ENCODE measurements at places on chromosomes 6 and 20. TPM values are rescaled to one million over a fixed set of nuclear protein-coding genes. Genes with fewer than 3 reads are reported as not detected.

- DNase-seq, result no peak
These were observed 106.3 kb upstream of the NXT1 start for GRCh38 chr20:23244156-23244915.

DNA sequence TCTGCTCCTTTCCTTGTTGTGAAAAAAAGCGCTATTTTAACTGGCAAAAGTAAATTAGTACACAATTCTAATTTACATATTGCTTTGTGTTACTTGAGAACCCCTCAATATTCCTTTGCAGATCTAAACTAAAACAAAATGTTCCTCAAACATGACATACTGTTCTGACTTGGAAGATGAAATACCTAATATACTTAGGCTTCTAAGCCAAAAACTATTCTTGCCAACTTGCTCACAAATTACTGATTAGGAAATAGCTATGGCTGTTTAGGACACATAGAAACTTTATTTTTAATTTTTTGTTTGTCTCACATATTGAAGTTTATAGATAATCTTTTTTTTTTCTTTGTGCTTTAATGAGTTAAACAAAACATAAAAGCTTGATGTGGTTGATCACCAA, 542.2 kb downstream of the GRIK2 start:
- no peak for DNase-seq

GRCh38 chr6:2222275-2222842, 23.0 kb downstream of the GMDS start:
- DNase-seq, result no peak

- no peak for DNase-seq
These were observed 308.2 kb downstream of the FARS2 start for GRCh38 chr6:5569491-5569890.

GRCh38 chr6:71388856-71389527, 100.4 kb downstream of the OGFRL1 start:
- no peak for DNase-seq

- DNase-seq, result peak; percentile 47
These were observed 605 bp downstream of the CDC5L start for GRCh38 chr6:44388135-44388487.

GRCh38 chr6:150723857-150724256, 124.2 kb downstream of the PLEKHG1 start:
- no peak for DNase-seq

- DNase-seq, result no peak
These were observed 6.1 kb downstream of the EZR start for GRCh38 chr6:158813032-158813431.

DNA sequence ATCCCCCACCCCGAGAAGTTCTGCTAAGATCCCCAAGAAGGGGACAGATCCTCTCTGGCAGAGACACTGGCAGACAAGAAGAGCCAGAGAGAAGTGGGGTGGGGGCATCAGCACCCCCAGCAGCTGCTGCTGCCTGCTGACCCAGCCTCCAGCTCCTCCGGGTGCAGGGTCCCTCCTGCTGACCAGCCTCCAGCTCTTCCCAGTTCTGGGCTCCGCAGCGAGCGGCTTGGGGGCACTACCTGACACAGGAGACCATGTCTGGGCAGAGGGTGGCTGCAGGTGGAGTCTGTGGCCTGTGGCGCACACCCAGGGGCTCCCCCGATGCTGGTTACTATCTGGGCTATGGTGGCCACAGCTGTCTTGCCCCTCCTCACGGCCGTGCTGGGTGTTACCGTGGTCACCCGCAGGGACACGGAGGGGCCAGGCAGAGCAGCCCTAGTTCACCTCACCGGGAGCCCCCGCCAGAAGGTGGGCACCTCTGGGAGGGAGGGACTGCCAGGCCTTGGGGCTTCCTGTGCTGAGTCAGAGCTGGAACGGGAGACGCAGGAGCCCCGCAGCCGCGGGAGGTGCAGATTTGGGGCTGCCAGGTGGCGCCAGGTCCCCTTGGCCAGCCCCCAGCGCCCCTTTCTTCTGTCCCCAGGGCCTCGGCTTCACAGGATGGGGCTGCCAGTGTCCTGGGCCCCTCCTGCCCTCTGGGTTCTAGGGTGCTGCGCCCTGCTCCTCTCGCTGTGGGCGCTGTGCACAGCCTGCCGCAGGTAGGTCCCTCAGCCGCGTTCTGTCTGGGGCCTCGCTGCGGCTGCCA, 630 bp downstream of the LIME1 start:
- DNase-seq, result peak; percentile 63

DNA sequence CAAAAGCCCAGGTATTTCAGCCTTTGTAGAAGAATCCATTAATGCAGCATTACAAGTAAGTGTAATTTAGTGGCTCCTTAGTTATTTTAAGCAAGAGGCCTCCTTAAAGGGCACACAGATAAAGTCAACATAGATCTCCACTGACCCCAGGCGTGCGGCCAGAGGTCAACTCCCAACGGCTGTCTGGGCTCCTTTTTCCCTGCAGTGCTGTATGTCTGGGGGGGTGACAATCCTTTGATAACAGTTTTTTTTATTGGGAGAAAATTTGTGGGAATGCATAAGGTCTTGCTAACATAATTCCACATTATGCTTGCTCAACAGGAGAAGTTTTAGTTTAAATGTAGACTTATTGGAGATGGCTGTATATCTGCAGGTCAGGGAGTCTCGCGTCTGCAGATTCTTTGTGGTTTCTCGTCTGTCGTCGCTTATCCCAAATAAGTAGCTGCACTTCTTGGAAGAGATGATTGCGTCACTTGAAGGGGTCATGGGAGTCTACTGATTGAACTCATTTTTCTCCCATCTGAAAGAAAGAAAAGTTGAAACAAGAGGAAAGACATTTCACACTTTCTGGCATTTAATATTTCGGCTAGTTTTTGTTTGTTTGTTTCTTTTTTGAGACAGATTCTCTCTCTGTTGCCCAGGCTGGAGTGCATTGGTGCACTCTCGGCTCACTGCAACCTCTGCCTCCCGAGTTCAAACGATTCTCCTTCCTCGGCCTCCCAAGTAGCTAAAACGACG, 151.7 kb upstream of the AKAP12 start:
- no peak for DNase-seq

GRCh38 chr20:10733122-10733521, 59.3 kb upstream of the JAG1 start:
- no peak for DNase-seq

GRCh38 chr20:48090314-48090713, 305.0 kb upstream of the SULF2 start:
- DNase-seq, result no peak

- DNase-seq, result no peak
These were observed 161.6 kb upstream of the MARCKS start for GRCh38 chr6:113695516-113695915.

GRCh38 chr6:133206942-133207341, 34.2 kb upstream of the EYA4 start:
- DNase-seq, result no peak

- no peak for DNase-seq
These were observed 715.8 kb upstream of the HS3ST5 start for GRCh38 chr6:115058414-115059211.

DNA sequence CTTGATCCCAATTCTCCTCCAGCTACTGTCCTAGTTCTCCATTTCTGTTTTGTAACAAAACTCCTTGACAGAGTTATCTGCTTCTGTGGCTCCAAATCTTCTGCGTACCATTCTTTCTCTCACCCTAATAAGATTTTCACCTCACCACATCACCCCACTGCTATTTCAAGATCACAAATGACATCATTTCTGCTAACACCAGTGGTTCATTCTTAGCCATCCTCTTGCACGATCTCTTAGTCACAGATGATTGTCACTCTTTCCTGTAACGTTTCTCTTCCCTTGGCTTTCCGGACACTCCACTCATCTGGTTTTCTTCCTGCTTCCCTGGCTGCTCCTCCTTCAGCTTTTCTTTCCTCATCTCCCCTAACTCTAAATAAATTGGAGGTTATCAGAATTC, 56.8 kb upstream of the FABP7 start:
- no peak for DNase-seq

GRCh38 chr6:3770023-3770720, 18.7 kb upstream of the PXDC1 start:
- DNase-seq, result no peak

DNA sequence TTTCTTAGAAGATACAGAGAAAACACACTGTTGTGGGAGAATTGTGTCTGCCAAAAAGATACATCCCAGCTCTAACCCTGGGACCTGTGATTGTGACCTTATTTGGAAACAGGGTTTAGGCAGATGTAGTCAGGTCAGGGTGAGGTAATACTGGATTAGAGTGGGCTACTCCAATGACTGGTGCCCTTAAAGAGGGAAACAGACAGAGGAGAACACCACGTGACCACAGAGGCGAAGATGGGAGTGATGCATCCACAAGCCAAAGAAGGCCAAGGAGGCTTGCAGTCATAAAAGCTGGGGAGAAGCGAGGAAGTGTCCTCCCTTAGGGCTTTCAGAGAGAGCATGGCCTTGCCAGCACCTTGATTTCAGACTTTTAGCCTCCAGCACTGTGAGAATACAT, 35.6 kb downstream of the SLC52A3 start:
- no peak for DNase-seq

- DNase-seq, result no peak
These were observed 322.8 kb upstream of the NT5E start for GRCh38 chr6:85127168-85127498.

DNA sequence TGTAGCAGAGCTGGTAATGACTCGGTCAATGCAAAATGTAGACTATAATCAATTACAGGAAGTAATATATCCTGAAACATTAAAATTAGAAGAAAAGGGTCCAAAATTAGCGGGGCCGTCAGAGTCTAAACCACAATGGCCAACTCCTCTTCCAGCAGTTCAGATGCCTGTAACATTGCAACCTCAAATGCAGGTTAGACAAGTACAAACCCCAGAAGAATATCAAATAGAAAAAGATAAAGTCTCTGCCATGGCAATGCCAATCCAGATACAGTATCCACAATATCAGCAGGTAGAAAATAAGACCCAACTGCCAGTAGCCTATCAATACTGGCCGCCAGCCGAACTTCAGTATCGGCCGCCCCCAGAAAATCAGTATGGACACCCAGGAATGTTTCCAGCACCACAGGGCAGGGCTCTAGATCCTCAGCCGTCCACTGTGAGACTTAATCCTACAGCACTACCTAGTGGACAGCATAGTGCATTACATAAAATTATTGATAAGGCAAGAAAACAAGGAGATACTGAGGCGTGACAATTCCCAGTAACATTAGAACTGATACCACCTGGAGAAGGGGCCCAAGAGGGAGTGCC, 158.4 kb downstream of the GPX5 start:
- DNase-seq, result peak; percentile 65

DNA sequence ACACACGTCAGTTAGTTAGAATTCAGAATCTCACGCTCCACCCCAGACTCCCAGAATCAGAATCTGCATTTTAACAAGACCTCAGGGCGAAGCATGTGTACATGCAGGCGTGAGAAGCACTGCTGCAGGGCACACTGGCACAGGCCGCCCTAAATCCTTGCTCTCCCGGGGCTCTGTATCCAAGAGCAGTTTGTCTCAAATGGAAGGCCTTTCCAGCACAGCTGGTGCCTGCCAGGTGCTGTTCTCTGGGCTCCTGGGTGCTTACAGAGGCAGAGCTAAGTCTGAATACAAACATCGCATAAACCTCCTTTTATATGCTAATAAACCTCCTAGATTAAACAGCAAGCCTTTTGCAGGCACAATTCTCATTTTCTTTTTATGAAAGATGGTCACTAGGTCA, 119.1 kb upstream of the CD93 start:
- DNase-seq, result no peak

- no peak for DNase-seq
These were observed 131.1 kb downstream of the ATXN1 start for GRCh38 chr6:16630026-16630643.

GRCh38 chr6:164273491-164273890, 859.0 kb downstream of the QKI start:
- DNase-seq, result no peak

GRCh38 chr6:111916747-111917146, 43.5 kb upstream of the FYN start:
- no peak for DNase-seq

Gene HLA-DQA1
- total RNA-seq, result 31.2 TPM

Gene PDCD2
- total RNA-seq, result 109 TPM

Gene VGLL2
- not detected for total RNA-seq

Gene RAET1L
- not detected for total RNA-seq

Gene LBP
- total RNA-seq, result not detected

Gene PRKN
- 1.3 TPM for total RNA-seq

Gene PAK5
- not detected for total RNA-seq

Gene DLL1
- not detected for total RNA-seq

Gene TNFAIP3
- 23.6 TPM for total RNA-seq

Gene CLPSL1
- total RNA-seq, result not detected

Gene DEFB129
- not detected for total RNA-seq

Gene MACROD2
- 4.5 TPM for total RNA-seq

Gene DEFB128
- total RNA-seq, result not detected

Gene ADGRG6
- not detected for total RNA-seq
